ENCODE measurements at places on chromosomes 4 and X. TPM values are rescaled to one million over a fixed set of nuclear protein-coding genes. Genes with fewer than 3 reads are reported as not detected.
A peak's percentile ranks its signal among the peaks of the same experiment; 100 is the strongest.

GRCh38 chr4:182015893-182016292 is 227.3 kb upstream of the TENM3 start:
- DNase-seq = peak; percentile 64

- DNase-seq = no peak
Measured at GRCh38 chrX:1591863-1592469, 562 bp downstream of the AKAP17A start.

- no peak for DNase-seq
Measured at GRCh38 chr4:92235731-92236130, 68.0 kb upstream of the GRID2 start.

DNA sequence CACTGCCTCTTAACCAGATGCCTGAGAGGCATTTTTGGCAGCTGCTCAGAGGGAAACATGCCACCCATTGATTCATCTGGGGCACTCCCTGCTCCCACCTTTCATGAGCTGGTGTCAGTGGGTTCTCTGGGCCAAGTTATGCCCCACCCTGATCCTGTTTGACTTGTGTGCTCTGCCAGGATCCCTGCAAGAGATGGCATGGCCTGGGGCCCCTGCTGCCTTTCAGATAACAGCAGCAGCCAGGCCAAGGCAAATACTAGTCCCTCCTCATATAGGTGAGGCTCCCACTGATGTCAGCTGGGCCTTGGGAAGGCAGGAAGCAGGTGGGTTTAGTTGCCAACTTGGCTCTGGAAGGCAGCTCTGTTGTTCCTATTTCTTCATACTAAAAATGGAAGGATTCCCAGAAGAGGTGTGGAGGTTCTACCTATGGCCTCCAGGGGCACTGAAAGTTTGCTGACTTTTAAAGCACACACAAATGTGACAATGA is 192.9 kb upstream of the RBPJ start:
- DNase-seq = no peak

GRCh38 chr4:108651014-108651791 is 804 bp downstream of the OSTC start:
- peak; percentile 19 for DNase-seq

The DAPP1 gene
- total RNA-seq = not detected

GRCh38 chr4:89403826-89404225 is 96.2 kb upstream of the GPRIN3 start:
- DNase-seq = no peak

DNA sequence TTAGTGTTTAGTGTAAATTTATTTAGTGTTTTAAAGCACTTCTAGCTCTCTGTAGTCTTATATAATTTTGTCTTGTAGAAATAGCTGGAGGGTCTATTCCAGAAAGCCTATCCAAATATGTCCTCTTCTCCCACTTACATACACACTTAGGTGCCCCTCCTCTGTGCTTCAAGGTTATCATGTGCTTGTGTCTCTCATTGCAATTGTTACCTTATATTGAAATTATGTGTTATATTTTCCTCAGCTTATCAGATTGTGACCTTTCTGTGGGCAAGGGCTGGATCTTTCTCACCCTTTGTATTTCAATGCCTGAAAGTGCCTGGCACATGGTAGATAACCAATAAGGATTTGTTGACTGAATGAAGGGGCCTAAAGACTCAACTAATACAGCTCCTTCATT is 18.4 kb downstream of the WDR44 start:
- no peak for DNase-seq

The MBNL3 gene
- 1.0 TPM for total RNA-seq

DNA sequence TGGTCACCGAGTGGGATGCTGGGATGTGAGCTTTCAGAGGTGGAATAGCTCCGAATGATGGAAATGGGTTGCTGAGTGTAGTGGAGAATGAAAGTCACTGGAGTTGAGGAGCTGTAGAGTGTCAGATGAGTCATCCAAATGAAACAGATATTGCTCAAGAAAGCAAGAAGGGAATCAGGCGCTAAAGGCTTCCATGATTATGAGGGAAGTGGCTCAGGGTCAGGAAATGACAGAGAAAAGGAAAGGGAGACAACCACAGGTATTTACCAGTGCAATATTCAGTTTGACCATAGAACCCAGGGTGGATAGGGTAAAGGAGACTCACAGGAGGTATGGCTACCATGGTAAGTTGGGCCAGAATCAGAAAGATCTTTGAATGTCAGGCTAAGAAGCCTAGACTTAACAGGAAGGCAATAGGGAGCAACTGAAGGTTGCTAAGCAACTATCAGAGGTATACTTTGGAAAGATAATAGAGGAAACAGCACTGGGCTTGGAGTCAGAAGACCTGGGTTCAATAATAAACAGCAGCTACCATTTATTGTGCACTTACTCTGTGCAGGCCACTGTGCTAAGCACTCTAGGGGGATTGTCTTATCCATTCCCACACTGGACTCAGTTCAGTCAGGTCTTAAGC is 11.7 kb downstream of the LAS1L start:
- DNase-seq = no peak

DNA sequence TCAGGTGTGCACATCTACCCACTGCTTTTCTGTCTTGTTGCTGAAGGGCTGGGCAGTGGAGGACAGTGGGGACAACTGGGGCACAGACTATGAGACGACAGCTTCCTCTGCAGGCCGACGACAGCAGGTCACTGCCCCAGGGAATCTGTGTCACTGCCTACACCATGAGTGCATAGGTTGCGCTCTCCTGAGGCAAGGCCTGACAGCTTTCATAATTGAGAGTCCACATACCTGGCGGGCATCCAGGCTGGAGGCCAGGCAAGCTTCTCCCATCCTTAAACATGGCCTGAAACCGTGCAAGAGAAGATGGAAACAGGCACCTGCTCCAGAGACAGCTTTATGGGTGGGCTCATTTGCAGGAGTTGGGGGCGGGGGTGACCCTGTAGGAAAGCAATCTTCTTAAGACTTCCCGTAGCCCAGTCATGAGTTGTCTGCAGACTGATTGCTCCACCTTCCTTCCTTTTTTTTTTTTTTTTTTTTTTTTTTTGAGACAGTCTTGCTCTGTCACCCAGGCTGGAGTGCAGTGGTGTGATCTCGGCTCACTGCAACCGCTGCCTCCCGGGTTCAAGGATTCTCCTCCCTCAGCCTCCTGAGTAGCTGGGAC is 2.9 kb downstream of the ANOS1 start:
- DNase-seq = no peak

- no peak for DNase-seq
Measured at GRCh38 chr4:56226579-56226978, 160.7 kb downstream of the AASDH start.

The AFAP1 gene
- 15.0 TPM for total RNA-seq

GRCh38 chr4:114056599-114056998 is 77.2 kb upstream of the ARSJ start:
- DNase-seq = no peak

DNA sequence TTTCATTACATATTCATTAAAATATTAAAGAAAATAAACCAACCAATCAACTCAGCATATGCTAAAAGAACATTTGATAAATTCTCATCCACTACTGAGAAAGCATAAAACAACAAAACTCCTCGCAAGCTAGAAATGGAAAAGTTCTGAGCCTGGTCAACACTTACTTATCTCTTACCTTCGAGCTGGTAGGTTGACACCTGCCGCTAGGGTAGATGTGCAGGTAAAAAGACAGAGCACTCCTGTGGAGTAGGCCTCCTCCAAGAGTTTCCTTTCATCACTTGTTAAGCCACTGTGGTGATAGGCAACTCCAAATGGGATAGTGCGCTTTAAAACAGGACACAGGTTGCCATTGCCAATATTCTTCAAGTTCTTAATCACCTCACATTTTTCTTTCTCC is 18.9 kb downstream of the HELQ start:
- DNase-seq = no peak

The CHRNA9 gene
- total RNA-seq = not detected

DNA sequence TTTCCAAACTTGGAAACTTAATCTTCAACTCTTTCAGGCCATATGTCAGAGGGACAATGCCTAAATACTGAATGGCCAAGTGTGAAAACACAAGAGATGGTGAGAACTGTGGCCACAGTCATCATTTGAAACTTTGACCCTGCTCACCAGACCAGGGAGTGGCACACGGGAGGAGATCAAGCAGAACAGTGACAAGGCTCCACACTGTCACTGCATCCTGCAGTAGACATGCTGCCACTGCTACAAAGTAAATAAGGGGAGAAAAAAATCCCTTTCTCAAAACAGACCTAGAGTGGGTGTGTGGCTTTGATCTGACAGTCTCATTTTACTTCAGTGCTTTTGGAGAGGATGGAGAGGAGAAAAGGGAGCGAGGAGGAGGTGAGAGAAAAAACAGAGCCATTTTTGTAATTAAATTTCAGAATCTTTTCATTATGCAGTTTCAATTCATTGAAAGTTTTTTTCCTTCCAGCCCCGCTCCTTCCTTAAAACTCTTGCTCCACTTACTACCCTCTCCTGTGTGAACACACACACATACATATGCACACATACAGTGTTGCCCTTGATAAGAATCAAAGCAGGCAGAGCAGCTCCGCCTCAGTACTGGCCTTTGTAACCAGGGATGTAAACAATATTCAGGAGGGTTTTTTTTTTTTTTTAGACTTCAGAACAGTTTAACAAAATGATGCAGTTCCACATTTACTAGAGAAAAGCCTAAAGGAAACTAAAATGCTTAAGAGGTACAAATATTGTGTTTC is 34.4 kb downstream of the NEXMIF start:
- no peak for DNase-seq

DNA sequence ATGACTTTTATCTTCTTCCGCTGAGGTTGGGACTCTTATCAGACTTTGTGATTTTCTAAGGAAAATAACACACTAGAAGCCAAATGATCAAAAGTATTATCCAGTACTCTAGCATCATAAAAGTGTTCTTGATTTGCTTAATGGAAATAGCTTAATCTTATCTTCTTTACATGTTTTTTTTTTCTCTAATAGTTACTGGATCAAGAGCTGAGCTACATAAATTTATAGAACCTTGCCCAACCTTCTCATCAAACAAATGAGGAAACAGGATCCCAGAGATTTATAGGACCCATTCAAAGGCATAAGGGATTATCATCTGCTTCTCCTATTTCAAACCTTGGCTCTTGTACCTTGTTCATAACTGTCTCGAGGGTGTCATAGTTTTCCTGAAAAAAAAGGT is 68.3 kb upstream of the WDR17 start:
- no peak for DNase-seq

DNA sequence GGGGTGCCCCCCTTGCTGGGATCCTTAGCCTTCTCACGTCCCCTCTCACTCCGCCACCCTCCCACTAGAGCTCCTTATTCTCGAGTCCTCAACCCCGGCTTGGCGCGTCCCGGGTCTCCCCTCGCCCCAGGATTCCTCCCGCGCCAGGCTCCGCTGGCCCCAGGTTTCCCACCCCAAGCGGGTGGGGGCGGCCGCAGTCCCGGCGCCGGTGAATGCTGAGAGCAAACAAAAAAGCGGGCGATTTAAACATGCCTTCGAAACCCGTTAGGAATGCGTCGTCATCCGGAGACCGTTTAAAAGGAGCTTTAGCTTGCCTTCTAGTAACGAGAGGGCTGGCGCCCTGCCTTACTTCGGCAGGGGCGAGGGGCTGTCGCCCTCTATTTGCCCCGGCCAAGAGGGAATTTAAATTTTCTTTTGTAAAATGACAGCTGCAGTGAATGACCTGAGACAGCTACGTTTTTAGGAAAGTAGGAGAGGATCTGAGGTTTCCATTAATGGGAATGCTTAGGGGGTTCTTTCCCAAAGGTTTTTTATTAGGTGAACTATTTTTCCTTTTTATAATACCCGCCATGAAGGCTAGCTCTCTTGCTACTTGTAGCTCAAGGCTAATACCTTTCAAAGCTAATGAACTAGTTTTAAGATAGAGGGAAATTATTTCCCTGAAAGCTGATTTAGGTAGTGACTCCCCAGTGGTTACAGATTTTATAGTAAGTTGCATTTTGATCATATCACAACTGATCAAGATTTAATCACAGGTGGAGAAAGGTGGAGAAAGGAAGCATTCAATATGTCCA is 3.1 kb downstream of the JADE1 start:
- DNase-seq = no peak

- DNase-seq = no peak
Measured at GRCh38 chrX:107849747-107850421, 24.2 kb downstream of the MID2 start.

DNA sequence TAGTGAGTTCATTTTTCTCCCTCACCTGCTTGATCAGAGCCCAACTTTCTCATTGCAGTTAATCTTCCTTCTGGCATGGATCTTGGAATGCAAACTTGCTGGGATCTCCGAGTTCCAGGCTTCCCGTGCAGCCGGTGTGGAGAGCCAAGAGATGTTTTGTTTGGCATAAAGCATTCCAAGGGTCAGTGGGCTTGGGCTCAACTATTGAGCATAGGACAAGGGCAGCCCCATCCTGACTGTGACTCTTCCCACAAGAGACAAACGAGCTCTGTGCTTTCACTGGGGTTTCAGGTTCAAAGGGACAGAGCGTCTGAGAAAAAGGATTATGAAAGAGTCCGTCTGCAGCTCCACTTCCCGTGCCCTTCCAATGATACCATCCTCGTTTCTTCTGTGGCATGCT is 10.5 kb downstream of the TLR7 start:
- DNase-seq = peak; percentile 1

The AKAP4 gene
- total RNA-seq = not detected

- DNase-seq = peak; percentile 96
Measured at GRCh38 chr4:14916554-14917297, 85.6 kb upstream of the CPEB2 start.

- DNase-seq = no peak
Measured at GRCh38 chrX:115268421-115268820, 21.1 kb upstream of the LUZP4 start.

DNA sequence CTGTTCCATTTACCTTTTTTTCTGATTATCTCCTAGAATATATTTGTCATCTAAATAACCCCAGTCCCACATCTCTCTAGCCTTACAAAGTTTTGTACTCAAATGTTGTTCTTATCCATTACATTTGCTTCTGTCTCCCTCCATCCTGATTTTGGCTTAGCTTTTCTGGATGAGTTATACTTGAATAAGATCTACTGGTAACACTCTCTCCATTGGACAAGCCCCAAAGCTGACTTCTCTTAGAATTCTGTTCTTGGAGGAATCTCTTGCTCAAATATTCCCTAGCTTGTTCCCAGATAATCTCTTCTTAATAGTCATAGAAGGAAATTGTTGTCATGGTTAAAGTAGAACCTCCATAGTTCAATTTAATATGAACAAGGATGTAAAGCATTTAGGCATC is 115.5 kb upstream of the HS3ST1 start:
- no peak for DNase-seq

The CXorf38 gene
- total RNA-seq = 12.7 TPM

The DBET gene
- total RNA-seq = not detected

Measured in Caki2 (cell line).